ENCODE measurements at places on chromosomes 2 and 18.

DNA sequence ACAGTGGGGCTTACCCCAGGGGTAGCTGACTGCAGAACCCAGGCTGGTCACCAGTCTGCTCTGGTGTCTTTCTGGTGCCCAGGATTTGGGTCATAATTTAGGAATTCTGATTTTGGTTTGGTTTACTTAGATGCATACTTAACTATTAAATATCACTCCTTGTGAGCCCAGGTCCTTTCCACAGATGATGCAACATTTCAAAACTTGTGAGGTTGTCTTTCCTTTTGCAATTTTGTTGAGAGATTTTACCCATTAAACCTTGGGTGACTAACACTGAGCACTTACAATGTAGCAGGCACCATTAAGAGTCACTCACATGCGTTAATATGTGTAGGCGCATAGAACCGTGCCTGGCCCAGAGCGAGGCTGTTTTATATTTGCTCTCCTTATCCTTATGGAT is 61.8 kb upstream of the RPL31 start:
- DNase-seq, result no peak

GRCh38 chr18:50836521-50836957 is 16.7 kb upstream of the MRO start:
- no peak for DNase-seq

DNA sequence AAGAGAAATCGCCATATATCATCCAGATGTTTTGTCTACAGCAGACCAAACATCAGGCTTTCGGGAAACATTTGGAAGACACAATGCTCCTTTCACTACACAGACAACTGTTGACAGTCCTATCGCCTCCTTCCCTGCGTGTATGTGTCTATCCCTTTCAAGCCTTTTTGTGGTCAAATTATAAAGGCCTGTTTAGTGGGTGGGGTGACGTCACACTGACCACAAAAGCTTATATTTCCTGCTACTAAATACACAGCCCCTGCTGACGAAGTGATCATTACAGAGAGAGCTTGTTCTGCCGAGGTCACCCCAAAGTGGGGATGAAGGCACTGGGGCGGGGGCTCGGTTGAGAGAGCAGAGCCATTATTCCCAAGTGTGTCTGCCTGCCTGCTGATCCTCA is 302.7 kb upstream of the TNP1 start:
- no peak for DNase-seq

DNA sequence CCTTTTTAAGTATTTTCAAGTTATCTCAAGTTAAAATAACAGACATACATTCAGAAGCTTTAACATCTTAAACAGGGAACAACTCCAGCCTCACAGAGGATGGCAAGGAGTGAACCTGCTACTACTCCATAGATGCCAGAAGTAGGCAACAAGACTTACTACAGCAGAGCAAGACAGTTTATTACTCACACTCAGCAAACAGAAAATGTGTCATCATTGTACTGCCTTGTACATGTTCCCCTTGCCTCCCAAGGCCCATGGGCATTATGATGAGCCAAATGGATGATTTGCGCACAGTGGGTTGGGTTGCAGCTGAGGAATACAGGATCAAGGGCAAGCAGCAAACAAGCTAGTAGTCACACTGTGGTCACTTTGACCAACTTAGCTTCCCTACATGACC is 80.6 kb upstream of the VRK2 start:
- no peak for DNase-seq

GRCh38 chr18:63244607-63245006 is 75.0 kb downstream of the BCL2 start:
- DNase-seq, result no peak

DNA sequence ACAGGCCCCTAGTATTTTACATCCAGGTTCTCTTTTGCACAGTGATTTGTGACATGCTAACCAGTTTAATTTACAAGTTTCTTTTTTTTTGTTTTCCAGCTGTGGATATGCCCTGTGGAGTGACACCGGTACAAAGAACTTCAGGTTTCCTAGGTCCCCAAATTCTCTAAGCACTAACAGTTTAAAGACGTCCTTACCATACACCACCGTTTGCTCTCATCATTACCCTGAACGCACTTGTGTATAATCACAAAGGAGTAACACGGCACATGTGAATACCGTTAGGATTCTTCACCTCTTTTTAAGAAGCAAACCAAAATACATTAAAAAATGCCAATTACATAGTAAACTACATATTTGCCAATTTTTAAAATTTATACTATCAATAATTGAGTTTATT is 853 bp downstream of the LANCL1 start:
- no peak for DNase-seq

DNA sequence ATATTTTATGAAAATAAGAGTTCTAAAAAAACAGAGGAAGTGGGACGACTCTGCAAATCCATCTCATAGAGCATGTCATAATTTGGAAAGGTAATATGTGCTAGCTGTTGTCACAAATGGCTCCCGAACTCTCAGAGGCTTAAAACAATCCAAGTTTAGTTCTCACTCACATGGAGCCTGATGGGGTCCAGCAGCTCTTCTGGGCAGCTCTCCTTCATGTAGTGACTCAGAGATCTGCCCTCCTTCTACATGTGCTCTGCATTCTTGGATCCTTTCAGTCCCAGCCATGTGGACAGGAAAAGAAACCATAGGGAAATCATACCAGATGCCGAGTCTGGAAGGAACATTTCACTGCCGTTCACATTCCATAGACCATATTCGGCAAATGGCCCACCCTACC is 180.1 kb upstream of the APCDD1 start:
- no peak for DNase-seq

All from CD4-positive, alpha-beta T cell treated with Interleukin-1 beta for 1 hour (primary cell).